Non-pigmented ciliary epithelial cell (primary cell): ENCODE measurements at places on chromosomes 12 and 14.

- DNase-seq: no peak
Measured at GRCh38 chr12:23282701-23283100, 657.7 kb downstream of the ETNK1 start.

DNA sequence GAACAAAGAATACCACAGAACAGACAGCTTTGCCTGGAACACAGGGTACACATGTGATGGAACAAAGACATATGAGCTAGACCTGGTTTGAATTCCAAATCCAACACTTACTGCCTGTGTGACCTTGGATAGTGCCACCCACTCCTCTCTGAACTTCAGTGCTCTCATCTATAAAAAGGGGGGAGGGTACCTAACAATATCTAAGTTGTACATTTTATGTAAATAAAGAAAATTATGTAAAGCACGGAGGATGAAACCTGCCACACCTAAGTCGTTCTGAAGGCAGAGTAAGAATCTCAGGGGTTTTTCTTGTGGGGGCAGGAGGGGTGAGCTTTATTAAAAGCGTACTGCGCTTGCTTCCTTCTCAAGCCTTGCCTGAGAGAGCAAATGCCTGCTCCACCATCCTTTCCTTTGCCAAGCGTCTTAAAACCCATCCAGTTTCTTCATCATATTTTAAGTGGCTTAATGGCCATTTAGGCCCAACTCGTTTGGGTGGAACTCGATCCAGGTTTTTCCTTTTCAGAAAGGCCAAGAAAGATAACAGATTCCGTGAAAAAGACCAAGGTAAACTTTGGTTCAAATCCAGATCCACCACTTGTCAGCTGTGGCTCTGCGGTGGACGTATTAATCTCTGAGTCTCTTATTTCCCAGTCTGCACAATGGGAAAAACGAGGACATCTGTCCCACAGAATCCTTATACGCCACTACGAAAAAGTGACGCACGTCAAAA lies 946 bp downstream of the DDX24 start:
- DNase-seq: no peak

DNA sequence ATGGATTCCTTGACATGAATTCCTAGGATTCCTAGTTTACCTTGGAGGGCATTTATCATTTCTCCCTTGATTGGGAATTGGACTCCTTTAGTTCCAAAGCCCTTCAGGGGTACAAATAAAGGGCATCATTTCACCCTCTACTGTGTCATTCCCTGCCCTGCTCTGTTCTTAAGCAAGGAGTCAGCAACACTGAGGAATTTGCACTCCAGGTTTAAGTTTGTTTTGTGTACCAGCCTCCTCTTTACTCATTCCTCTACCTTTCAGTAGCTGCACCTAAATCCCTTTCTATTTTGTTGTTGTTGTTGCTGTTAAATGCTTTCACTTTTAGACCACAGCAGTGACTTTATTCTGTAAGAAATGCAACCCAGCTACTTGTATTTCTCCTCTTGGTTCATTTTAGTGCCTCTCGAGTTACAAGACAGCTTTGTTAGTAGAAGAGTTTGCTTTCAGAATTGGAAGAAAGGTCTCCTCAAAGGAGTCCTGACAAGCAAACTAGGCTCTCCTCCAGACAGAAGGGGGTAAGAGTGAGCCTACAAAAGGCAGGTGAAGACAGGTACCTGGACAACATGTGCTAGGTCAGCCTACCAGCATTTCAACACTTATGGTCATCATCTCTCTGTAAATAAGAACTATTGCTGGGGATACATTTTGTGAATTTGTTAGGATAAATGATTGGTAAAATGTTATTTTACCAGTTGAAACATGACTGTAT lies 90.0 kb downstream of the RMST start:
- DNase-seq: no peak

GRCh38 chr12:9856894-9857293 lies 12.3 kb downstream of the CLEC2B start:
- no peak for DNase-seq

DNA sequence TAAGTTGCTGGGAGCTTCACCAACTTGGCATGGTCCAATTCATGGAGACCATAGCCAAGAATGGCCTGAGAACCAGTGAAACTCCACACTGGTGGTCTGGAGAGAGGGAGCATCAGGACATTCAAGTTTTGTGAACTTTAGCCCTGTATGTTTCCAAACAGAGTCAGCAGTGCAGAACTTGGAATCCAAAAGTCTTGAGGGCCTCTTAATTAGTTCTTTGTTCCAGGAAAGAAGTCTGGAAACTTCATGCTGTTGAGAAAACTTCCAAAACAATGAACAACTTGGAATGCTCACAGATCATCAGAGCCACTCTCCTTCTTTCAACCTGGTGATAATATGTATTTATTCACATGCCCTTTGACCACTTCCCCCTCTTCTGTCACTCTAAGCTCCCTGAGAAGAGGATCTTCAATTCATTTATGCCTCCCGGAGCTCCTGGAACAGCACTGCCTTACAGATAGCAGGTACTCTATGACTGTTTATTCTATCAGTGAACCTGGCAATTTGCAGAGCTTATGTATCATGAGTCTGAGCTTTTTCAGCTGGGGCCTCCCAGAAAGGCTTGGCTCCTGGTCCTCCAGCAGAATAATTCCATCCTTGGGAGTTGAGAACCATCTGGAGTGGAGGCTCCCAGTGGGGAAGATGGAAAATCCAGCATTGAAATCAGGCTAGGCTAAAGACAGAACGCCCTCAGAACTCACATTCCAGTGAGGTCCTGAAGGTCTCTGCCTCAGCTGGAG lies 191.4 kb downstream of the KTN1 start:
- DNase-seq: no peak
